ENCODE measurements at places on chromosomes 2 and 18.

DNA sequence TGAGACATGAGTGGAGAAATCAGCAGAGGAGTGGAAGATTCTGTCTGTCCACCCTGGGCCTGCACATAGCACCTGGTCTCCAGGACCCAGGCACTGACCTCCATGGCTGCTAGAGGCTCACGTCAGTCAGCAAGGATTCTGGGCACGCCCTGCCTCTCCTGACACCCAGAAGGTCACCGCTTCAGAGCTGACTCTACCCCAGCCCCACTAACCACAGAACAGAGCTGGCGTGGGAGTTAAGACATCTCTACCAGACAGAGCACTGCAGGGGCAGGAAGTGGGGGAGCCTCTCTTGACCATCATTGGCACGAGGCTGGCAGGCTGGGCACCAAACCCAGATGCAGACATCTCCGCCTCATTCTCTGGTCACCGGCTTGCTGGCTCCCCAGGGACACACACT lies 3.0 kb downstream of the ADCY3 start:
- no peak for DNase-seq

DNA sequence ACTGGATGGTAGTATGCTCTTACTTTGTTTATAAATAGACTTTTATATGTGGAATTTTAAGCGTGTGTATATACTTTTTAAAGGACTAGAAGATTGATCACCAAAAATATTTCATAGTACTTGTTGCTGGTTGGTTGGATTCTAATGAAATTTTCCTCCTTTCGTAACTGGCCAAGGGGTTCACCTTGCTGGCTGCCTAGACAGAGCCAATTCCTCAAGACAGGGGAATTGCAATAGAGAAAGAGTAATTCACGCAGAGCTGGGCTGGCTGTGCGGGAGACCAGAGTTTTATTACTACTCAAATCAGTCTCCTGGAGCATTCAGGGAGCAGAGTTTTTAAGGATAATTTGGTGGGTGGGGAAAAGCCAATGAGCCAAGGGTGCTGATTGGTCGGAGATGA lies 70.7 kb downstream of the SNORC start:
- DNase-seq = no peak

DNA sequence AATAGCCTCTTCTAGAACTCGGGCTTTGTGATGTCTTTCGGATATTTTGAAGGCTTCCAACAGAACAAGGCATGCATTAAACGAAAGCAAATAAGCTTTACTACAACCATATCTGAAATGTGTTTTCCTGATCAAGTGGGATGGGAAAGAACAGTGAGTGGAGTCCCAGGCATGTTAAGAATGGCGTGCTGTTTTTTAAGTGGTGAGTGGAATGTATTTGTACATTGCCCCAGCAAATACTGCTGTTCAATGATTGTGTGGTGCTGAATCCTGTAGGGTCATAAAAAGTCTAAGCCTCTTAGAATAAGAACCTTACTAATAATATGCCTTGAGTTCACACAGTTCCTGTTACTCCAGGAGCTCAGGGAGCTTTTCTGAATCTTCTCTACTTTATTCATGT lies 52.5 kb downstream of the POMC start:
- DNase-seq = no peak

- DNase-seq = no peak
Observed at GRCh38 chr2:116804901-116805300, 1009.6 kb upstream of the DDX18 start.

DNA sequence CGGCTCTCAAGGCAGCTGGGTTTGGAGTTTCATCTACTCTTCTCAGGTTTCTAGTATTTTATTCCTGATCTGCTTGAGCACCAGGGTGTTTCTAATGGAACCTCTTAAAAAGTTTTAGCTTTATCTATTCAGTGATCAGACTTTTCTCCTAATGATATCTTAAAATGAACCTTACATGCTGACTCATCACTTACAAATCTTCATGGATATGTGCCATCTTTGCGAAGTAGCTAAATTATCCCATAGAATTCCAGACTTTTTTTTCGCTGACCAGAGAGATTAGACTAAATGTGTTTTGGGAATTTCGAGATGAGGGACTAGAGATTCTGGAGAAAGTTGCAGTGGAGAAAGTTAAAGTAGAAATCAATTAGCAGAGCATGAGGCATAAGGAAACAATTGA lies 401.0 kb downstream of the GRB14 start:
- no peak for DNase-seq

- DNase-seq = no peak
Observed at GRCh38 chr2:130152816-130153595, 8.1 kb upstream of the CCDC74B start.

GRCh38 chr2:60098996-60099395 lies 454.5 kb downstream of the BCL11A start:
- DNase-seq = no peak

GRCh38 chr2:123597988-123598387 lies 427.1 kb upstream of the CNTNAP5 start:
- no peak for DNase-seq

DNA sequence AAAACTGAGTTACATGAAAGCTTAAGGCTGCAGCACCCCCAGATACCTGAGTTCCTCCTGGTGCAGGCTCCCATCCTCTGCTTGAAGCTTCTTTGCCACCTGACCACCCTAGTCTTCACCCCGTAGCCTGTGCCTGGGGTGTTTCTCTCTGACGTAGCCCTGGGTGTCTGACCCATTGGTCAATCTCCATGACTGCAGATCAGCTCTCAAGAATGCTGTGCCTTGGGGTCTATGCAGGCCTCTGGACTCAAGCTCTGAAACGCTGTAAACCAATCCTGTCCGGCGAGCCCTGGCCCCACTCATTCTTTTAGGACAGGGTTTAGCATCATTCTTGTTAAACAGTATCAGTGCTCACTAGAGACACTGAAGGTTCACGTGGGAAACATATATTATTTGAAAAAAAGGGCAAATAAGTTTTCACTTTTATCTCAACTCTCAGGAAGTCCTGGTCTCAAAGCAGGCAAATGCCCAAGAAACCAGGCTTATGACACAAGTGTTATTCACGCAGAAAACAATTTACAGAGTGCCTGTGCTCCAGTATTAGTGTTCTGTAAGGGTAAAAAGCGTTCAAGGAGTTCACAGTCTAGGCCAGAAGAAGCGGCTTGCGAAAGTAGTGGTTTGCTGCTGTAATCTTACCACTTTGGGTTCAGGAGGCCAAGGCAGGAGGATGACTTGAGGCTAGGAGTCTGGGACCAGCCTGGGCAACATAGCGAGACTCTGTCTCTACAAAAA lies 22.8 kb upstream of the PPP4R1 start:
- no peak for DNase-seq

DNA sequence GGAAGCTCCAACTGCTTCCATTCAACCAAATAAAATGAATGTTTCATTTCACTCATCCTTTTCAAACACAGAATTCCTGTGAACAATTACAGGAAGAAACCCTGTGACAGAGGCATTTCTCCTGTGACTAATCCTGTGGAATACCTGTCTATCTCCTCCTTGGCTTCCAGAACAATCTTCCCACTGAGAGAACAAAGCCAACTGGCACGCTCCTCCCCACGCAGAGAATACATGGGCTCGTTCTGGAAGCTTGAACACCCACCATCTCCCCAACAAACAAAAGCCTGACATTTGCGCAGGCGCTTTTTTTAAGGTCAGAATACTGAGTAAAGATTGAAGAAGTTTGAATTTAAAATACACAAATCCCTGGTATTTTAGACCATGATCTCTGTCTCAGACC lies 104.7 kb upstream of the SLC66A3 start:
- DNase-seq = no peak

- DNase-seq = no peak
Observed at GRCh38 chr2:524442-524841, 152.8 kb downstream of the TMEM18 start.

GRCh38 chr2:203782262-203782976 lies 76.0 kb downstream of the CD28 start:
- peak; percentile 43 for DNase-seq

DNA sequence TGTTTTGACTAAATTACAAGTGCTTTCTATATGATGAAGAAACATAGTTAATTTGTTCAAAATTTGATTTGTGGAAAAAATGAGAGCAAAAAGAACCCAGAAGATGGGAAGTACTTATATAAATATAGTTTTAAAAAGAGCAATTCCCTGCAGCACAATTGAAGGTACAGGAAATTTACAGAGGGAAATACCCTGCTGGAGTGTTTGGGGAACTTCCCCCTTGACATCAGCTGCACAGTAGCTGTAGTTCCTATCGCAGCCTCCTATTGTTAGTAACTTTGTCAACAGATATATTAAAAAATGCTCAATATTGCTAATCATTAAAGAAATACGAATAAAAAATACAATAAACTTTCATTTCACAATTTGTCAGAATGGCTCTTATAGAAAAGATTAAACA lies 1118.8 kb upstream of the ZEB2 start:
- DNase-seq = no peak

GRCh38 chr2:101200676-101201075 lies 49.5 kb upstream of the TBC1D8 start:
- DNase-seq = no peak

DNA sequence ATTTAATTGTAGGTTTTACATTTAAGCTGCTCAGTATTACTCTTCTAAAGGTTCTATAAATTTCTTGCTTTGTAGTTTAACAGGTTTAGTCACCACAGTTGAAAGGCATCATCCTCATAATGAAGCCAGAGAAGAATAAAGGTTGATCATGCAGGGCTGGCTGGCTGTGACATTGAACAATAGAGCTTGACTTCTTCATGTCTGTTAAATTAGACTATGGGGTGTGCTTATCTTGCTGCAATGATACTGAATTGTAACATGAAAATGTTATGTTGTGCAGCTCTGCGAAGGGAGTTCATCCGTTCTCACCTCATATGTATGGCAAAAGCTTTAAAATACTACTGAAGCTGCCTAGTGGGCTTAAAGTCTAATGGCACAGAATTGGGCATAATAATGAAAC lies 81.8 kb downstream of the CAMKMT start:
- DNase-seq = no peak

DNA sequence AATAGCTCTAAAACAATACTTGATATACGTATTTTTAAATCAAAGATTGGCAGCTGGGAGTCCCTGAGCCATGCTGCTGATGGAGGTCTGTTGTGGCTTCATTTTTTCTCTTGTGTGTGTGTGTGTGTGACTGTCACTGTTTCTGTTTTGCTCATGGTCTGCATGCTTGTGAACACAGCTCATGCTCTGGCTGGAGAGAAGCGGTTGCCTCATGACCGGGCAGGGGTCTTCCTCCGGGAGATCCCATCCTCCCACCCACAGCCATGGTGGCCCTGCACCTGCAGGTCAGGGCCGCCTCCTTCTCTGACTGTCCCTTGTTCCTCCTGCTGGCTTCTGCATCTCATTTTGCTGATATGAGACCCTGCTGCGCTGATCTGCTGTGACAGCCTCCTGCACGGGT lies 47.3 kb upstream of the GALR1 start:
- no peak for DNase-seq

DNA sequence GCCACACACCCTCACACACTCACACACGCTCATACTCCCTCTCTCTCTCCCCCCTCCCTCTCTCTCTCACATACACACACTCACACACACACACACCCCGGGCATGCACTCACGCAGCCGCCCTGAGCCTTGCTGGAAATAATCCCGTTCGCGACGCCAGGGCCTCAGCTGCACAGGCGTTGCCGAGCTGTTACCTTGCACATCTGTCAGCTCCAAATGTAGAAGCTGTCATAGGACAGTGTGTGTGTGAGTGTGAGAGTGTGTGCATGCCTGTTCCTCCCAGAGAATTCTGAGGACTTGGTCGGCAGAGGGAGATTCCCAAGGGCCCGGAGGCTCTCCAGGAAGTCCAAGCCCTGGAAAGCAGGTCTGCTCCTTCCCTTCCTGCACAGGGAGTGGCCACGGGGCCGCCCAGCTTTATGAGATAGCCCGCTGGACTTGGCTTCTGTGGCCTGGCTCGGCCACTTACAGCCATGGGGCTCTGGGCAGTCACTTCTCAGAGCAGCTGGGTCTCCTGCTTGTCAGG lies 8.6 kb downstream of the SPR start:
- no peak for DNase-seq

DNA sequence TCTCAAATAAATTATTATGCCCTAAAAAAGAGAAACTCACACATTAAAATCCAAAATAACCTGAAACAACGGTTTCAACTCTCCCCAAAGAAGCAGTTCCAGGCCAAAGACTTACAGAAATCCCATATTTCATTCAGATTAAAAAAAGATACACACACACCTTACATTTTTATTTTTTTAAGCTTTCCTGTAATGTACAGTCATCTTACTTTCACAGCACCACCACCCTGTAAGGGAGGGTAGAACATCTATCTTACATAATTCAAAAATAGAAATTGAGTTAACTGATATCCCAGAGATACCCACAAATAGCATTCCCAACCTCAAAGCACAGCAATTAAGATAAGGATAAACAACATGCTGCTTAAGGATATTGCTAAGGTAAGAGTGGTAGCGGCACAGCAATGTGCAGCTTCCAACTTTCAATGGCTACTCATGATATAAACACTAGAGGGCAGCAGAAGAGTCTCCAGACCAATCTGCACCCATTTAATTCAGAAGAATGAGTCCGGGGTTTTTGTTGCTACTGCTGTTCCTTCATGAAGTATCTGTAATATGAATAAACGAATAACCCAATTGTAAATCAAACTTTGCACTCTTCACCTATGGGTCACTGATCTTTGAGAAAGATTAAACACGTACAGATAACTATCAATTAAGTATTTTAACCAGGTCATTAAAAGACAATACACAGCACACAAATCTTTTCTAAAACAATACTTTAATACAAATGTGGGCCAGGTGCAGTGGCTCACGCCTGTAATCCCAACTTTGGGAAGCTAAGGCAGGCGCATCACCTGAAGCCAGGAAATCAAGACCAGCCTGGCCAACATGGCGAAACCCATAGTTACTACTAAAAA lies 11.3 kb downstream of the GFPT1 start:
- DNase-seq = no peak

- no peak for DNase-seq
Observed at GRCh38 chr2:152861349-152861942, 143.0 kb downstream of the ARL6IP6 start.

DNA sequence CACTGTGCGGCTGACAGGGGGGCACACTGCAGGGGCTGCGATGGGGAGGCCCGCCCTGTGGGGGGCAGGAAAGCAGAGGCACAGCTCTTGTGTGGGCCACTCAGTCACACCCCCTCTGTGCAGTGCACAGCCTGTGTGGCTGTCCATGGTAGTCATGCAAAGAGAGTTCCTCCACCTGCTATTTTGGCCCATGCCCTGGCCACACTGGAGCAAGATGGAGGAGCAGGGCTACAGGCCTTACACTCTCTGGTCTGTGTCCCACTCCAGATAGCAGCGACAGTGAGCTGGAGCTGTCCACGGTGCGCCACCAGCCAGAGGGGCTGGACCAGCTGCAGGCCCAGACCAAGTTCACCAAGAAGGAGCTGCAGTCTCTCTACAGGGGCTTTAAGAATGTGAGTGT lies 28.5 kb upstream of the FAHD2A start:
- DNase-seq = no peak

DNA sequence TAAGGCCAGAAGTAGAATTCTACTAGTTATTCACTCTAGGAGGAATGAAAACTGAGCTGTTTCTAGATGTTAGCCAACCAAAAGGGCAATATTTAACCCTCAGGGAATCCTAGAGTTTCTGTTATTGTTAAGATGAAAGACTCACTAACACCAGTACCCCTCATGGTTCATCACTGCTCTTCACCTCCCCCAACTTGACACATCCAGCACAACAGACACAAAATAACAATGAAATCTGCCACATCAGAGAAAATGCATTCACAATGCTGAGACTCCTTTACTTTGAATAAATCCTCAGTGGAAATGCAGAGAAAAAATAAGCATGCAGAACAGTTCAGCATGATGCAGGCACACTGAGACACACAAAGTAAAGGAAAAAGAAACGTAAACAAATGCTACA lies 111.3 kb downstream of the RIF1 start:
- DNase-seq = no peak

Data from stimulated activated CD8-positive, alpha-beta memory T cell treated with anti-CD3 and anti-CD28 coated beads, Interleukin-2, amount 100 ng/mL, for 1 hour (primary cell).